Omental fat pad (tissue), 4 donors: ENCODE measurements at places on chromosomes 16 and 17. TPM values are rescaled to one million over a fixed set of nuclear protein-coding genes. Genes with fewer than 3 reads are reported as not detected.

DNA sequence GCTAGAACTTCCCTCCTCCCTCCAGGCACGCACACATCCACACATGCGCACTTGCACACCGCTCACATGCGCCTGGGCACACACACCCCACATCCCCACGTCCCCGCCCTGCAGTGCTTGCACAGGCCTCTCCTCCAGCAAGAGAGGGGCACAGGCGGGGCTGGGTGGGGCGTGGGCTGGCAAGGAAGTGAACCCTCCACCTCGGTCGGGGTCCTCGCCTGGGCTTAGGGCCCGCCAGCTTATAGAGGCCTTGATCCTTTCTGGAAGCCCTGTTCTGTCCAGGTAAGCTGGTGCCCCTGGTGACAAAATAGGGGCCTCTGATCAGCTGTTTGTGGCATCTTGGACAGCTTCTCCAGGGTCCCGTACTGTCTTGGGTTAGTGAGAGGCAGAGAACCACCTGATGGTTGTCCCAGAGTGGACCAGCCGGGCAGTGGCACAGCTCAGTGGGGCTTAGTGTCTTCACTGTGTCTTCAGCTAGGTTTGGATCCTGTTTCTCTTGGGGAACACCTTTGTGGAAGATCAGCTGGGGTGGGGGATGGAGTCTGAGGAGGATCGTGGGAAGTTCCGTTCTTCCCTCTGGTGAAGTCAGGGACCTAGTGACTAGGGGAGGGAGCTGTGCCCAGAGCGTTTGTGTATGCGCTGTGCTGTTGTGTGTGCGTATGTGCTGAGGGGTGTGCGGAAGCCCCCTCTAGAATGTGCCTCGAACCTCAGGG lies 12.1 kb downstream of the TBX4 start:
- no peak for DNase-seq

- DNase-seq = no peak
These were observed 41.1 kb downstream of the KLHDC4 start for GRCh38 chr16:87724490-87725291.

- no peak for DNase-seq
These were observed 10.8 kb upstream of the CBLN1 start for GRCh38 chr16:49292413-49292812.

GRCh38 chr16:57642160-57643135 lies 14.0 kb downstream of the ADGRG1 start:
- DNase-seq = no peak

DNA sequence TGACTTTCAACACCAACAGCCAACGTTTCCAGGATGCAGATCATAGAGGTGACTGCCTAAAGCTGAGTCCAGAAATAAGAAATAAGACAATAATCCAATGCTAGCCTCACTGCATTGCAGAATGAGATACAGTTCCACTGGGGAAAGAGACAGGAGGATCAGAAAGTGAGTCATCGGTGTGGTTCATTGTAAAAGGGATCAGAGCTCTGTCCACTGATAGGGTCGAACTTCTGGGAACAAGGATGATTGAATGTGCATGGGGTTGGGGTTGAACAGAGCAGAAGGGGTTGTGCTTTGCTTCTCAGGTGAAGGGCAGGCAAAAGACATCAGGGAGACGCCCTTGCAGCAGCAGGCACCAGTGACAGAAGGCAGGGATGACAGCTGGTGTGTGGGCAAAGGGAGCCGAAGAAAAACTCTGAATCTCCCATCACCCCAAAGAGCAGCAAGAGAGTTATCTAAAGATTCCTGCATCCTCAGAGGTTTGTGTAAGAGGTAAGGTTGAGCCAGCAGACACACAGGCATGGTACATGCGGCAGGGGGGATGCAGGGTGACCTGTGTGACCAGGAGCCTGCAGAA lies 16.4 kb downstream of the CLEC10A start:
- no peak for DNase-seq

- DNase-seq = no peak
These were observed 33.1 kb upstream of the NF1 start for GRCh38 chr17:31061678-31062077.

GRCh38 chr17:40793832-40794231 lies 5.9 kb downstream of the KRT28 start:
- DNase-seq = no peak

GRCh38 chr17:35493040-35493439 lies 44.4 kb downstream of the SLFN12L start:
- no peak for DNase-seq

GRCh38 chr17:17814162-17815061 lies 22.4 kb downstream of the SREBF1 start:
- DNase-seq = no peak

GRCh38 chr16:87535855-87536794 lies 43.3 kb upstream of the ZCCHC14 start:
- DNase-seq = no peak

DNA sequence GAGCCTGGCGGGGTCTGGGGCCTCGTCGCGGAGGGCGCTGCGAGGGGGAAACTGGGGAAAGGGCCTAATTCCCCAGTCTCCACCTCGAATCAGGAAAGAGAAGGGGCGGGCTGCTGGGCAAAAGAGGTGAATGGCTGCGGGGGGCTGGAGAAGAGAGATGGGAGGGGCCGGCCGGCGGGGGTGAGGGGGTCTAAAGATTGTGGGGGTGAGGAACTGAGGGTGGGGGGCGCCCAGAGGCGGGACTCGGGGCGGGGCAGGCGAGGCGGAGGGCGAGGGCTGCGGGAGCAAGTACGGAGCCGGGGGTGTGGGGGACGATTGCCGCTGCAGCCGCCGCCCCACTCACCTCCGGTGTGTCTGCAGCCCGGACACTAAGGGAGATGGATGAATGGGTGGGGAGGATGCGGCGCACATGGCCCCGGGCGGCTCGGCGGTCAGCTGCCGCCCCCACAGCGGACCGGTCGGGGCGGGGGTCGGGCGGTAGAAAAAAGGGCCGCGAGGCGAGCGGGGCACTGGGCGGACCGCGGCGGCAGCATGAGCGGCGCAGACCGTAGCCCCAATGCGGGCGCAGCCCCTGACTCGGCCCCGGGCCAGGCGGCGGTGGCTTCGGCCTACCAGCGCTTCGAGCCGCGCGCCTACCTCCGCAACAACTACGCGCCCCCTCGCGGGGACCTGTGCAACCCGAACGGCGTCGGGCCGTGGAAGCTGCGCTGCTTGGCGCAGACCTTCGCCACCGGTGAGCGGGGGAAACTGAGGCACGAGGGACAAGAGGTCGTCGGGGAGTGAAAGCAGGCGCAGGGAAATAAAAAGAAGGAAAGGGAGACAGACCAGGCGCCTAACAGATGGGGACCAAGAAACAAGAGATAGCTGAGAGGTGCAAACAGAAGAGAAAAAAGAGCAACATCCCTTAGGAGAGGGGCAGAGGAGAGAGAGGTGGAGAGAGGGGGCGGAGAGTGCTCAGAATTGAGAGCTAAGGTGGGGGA lies at the start of gene PNMT:
Gene PNMT (plus strand): TSS at position 509 of the 980 bp plus-strand sequence. CDS start 23 bp downstream, at position 532.
- peak; percentile 40 for DNase-seq

DNA sequence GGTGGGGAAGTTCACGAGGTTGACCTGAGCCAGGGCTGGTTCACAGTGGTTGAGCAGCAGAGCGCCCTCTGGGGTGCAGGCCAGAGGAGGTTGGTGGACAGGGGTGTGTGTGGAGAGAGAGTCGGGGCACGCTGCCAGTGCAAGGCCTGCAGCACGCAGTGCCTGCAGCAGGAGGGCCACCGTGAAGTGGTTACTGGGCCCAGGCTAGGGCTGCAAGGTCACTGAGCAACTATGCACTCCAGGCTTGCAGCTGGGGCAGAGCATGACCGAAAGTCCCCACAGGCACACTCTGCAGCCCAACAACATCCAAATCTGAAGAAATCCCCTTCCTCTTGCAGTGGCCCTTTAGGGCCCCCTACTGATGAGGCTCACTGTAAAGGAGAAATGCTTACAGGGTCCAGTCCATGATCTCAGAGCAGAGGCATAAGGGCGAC lies 89.1 kb upstream of the NOL11 start:
- DNase-seq = no peak

The NT5M gene
- 2.9 TPM for total RNA-seq

The PLEKHG4 gene
- total RNA-seq = 5.8 TPM

The LGALS9B gene
- not detected for total RNA-seq

The PRDM7 gene
- total RNA-seq = not detected

The OSGIN1 gene
- 14.4 TPM for total RNA-seq

The CCNF gene
- 1.3 TPM for total RNA-seq
